ENCODE measurements at places on chromosomes 1 and 21.

GRCh38 chr1:156839426-156840109 is 19.3 kb downstream of the INSRR start:
- no peak for DNase-seq

GRCh38 chr1:40664167-40664537 is 1.3 kb downstream of the RIMS3 start:
- no peak for DNase-seq

- no peak for DNase-seq
These were observed 59.3 kb downstream of the WDR4 start for GRCh38 chr21:42819861-42820615.

DNA sequence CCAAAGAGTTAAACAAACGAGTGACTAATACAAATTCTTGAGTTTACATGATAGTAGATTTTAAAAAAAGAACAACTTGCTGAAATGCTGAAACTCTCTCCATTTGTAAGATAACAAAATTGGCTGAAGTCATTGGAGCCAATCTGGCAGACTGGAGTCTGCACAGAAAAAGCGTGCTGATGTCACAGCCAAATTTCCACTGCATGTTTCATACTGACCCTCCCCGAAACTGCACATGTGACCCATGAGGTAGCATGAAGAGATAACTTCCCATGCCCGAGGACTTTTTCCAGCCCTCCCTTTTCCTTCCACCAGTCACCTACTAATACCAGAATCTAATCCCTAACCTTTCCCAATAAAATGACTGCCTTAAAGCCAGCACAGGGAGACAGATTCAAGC is 1.2 kb upstream of the LELP1 start:
- DNase-seq, result no peak

- no peak for DNase-seq
These were observed 424.4 kb upstream of the RUNX1 start for GRCh38 chr21:35473496-35473895.

DNA sequence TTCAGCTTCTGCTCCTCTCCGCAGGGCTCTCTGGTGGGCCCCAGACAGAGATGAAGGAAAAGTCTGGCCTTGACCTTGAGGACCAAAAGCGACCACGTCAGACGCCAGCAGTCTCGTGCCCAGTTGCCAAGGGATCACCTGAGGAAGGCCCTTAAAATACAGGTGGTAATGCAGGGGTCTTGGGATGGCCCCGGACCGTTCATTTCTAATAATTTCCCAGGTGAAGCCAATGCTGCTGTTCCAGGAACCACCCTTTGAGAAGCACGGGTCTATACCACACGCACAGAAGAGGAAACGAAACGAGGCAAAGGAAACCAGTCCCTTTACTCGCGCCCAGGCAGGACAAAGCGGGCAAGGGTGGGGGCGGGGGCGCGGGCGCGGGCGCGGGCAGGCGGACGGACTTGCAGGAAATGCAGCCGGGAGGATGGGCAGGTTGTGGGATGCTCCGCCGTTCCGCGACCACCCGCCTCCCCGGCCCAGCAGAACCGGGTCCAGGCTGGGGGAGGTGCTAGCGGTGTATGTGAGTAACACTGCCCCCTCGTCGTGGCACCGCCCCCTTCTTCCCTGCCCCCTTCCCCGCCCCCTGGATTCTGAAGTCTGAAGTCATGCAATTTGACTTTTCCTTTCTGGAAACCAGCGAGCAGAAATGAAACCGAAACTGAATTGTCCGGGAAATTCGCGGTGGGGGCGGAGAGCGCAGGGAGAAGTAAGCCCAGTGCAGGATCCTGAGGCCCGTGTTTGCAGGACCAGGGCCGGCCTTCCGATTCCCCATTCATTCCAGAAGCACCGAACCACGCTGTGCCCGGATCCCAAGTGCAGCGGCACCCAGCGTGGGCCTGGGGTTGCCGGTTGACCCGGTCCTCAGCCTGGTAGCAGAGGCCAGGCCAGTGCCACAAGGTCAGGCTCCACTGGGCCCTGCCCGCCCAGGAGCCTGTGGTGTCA is 5.8 kb upstream of the MX1 start:
- no peak for DNase-seq

DNA sequence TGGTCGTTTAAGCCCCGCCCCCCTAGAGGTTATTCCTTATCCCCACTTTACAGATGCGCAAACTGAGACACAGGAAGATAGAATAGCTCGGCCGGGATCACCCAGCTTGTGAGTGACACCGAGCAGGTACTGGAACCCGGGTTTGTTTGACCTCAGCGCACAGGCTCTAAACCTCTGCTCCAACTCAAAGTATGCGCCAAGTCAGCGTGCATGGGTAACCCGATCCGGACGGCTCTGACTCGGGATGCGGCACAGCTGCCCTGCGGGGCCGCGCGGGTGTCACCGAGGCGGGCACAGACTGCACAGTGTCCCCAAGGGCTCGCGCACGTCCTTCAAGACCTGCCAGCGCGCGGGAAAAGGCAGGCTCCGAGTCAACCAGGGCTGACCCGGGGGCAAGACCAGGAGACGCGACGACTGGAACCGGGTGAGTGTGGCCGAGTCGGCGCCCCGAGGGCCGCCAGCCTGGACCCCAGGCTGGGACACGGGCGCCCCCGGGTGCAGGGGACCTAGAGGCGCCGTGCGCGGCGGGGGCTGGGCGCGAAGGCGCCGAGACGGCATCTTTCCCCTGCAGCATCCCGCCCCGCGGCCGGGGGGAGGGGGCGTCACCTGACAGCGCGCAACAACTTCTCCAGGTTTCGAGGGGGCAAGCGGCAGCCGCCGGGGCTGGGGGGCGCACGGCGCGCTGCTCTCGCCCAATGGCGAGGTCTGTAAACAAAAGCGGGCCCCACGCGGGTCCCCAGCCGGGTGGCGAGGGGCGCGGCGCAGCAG is 101.9 kb upstream of the SOD1 start:
- no peak for DNase-seq

DNA sequence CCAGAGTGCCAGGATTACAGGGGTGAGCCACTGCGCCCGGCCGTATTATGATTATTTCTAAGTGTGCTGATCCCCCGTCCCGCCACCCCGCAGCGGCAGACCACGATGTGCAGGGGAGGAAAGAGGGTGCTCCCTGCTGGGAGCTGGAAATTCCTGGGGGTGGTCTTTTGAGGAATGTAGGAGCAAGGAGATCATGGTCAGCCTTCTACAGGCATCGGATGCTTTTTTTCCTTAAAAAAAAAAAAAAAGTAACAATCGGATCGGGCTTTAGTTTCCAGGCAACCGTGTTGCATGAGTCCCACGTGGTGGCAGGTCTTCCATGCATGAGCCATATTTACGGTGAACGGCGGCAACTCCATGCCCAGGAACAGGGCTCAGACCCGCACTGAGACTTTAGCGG is 74.2 kb upstream of the COX20 start:
- no peak for DNase-seq

DNA sequence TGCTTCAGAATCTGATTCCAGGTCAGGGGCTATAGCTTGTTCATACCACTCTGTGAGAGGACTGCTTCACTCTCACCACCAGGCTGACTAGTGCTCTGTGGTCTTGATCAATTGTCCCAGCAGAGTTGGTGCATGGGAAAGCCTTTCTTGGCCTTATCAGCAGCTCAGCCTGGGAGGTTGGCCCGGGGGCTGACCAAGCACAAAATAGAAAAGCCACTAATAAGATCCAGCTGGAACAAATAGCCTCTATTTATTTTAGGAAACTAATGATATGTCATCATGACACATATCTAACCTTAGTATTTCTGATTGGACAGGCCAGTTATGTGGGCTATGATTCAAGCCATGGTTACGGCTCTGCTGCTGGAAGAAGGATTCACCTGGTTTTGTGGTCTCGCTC is 134.2 kb downstream of the GDAP2 start:
- no peak for DNase-seq

GRCh38 chr1:27471477-27471876 is 18.5 kb downstream of the WASF2 start:
- no peak for DNase-seq

DNA sequence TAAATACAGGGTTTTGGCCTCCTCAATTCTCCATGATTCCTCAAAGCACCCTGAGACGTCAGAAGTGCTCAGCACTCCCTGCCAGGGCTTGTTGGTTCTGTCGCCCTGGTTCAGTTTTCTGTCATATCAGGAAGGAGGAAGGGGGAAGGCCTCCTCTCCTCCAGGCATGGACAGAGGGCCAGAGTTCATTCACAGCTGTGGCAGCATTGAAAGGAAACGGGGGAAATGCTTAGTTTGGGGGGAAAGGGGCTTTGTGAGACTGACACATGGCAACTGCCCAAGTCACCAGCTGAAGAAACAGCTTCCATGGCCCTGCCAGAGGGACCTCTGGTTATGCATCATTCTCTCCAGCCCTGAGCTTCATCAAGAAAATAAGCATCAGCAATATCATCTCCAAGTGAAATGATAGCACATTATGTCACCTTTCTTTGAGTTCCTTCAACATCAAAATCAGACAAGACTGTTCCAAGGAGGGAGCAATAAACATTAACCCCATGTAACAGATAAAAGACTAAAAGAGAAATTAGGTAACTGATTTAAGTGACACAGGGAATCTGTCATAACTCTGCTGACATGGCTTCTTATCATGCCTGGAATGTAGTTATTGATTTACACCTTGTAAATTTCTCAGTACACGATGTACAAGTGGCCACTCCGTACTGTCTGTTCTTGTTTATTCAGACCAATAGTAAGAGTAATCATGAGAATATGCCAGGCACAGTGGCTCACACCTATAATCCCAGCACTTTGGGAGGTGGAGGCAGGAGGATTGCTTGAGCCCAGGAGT is 103.2 kb upstream of the SLC25A33 start:
- DNase-seq, result no peak

DNA sequence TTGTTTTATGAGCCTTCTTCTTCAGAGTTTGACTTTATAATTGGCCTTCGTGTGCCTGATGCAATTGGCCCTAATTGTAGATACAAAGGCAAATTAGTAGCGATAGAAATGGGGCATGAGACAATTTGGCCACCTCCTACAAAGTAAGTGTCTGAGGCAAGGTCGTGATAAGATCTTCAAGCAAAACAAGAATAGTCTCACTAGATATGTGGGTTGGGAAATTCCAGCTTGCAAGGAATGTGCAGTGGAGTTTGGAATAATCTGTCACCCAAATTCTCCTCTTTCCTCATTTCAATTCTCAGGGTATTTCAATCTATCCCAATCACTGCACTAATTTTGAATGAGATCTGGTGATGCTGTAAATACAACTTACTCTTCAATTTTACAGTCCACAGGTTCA is 11.4 kb upstream of the TSNAX start:
- DNase-seq, result no peak

DNA sequence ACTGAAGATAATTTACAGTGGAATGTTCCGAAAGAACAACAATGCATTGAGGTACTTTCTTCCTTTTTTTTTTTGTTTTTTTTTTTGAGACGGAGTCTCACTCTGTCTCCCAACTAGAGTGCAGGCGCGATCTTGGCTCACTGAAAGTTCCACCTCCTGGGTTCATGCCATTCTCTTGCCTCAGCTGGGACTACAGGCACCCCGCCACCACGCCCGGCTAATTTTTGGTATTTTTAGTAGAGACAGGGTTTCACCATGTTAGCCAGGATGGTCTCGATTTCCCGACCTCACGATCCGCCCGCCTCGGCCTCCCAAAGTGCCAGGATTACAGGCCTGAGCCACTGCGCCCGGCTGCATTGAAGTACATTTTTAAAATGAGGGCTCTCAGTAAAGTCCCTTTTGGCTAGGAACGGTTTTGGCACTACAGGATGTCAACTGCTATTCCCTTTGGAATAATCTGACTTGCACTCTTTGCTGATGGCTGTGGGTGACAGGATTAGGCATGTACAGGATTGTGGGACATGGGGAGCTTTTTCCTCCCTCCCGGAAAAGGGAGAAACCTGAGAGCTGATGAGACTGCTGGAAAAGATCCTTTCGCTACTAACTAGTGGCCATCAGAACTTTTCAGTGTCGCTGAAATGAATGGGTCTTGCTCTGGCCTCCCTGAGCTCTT is 56.9 kb upstream of the EDEM3 start:
- DNase-seq, result no peak

DNA sequence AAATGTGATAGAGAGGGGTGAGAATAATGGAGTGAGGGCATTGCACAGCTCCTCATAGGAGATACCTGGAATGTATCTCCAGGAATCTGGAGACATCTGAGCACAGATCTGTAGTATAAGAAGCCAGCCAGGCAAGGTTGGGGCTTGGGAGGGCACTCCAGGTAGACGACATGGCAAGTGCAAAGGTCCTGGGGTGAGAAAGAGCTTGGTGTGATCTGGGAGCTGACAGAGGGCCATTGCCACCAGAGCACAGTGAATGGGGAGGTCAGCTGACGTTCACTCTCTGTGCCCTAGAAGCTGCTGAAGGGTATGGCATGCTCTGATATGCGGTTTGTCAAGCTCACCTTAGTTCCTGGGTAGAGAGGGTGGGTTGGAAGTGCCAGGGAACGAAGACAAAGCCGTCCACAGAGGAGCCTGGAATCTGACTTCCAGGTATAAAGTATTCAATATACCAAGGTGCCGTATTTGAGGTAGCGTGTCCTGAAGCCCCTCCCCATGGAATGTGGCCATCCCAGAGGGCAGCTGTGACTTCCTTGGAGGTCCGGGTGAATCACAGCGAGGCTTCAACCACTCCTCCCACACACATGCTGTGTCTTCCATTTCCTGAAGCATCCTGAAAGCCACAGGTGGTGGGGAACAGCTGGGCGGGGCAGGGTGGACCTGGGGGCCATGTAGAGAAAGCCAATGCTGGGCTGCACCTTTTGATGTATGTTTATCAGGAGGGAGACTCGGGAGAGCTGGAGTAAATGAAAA is 182.7 kb upstream of the KLHDC7A start:
- DNase-seq, result no peak

- peak; percentile 56 for DNase-seq
These were observed 48.8 kb downstream of the ZBTB40 start for GRCh38 chr1:22500471-22500870.

All from SHP77 (cell line).